ENCODE measurements at places on chromosomes 5 and 9. TPM values are rescaled to one million over a fixed set of nuclear protein-coding genes. Genes with fewer than 3 reads are reported as not detected.

GRCh38 chr5:154262342-154262741 is 71.8 kb downstream of the GALNT10 start:
- peaks cover 14% of the 10 kb centered on the region for H3K4me1 ChIP-seq
- no peak overlapping the region for H3K27ac ChIP-seq
- no peaks in the 10 kb centered on the region for H3K36me3 ChIP-seq
- H3K4me3 ChIP-seq: no peak overlapping the region

DNA sequence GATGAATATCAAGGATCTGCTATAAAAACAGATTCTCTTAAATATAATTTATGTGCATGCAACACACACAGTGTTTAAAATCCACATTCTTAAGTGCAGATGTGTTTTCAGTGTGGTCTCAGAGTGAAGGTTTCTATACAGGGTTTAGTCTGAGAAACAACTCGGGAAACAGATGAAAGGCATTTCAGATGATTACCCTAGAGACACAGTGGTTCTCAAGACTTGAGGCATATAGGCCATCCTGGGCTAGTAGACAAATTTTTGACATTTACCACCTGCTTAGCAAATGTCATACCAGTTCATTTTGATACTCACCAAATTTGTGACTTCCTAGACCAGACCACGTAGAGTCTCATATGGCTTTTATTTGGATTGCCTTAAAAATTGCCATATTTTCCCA is 216.5 kb downstream of the ARL15 start:
- DNase-seq: no peak
- H3K36me3 ChIP-seq: no peaks in the 10 kb centered on the region
- H3K4me1 ChIP-seq: no peaks in the 10 kb centered on the region
- no peak overlapping the region for H3K4me3 ChIP-seq
- H3K27me3 ChIP-seq: no peaks in the 10 kb centered on the region

GRCh38 chr9:70303268-70303667 is 44.5 kb downstream of the SMC5 start:
- no peak overlapping the region for H3K27ac ChIP-seq
- H3K4me3 ChIP-seq: no peak overlapping the region
- H3K4me1 ChIP-seq: no peaks in the 10 kb centered on the region
- DNase-seq: no peak
- no peaks in the 10 kb centered on the region for H3K27me3 ChIP-seq

- no peaks in the 10 kb centered on the region for H3K27me3 ChIP-seq
- H3K4me1 ChIP-seq: peaks cover 7% of the 10 kb centered on the region
- peak overlapping the region; percentile 27 for H3K27ac ChIP-seq
- no peak for DNase-seq
- no peak overlapping the region for H3K4me3 ChIP-seq
Measured at GRCh38 chr5:173679909-173680630, 63.6 kb upstream of the BOD1 start.

DNA sequence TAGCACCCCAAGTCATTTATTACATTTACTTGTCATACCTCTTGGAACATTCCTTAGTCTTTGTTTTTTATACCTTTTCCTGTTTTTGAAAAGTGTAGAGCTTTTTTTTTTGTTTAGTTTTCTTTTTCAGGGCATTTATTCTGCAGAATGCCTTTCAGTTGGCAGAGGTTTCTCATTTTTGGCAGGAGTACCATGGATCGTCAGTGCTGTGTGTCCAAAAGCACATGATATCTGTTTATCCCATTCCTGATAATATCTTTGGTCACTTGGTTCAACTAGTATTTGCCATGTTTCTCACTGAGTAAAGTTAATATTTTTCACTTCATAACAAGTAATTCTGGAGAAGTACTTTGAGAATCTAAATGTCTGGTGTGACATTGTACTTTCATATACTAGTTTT is 10.7 kb downstream of the OGN start:
- H3K27me3 ChIP-seq: no peaks in the 10 kb centered on the region
- no peak overlapping the region for H3K4me3 ChIP-seq
- H3K36me3 ChIP-seq: no peaks in the 10 kb centered on the region

The LMX1B gene
- total RNA-seq: 0.21 TPM
